ENCODE measurements at places on chromosomes 11 and 22. TPM values are rescaled to one million over a fixed set of nuclear protein-coding genes. Genes with fewer than 3 reads are reported as not detected.

GRCh38 chr11:64089027-64089360, 53.3 kb downstream of the FLRT1 start:
- no peaks in the 10 kb centered on the region for H3K4me1 ChIP-seq
- no peak overlapping the region for H3K4me3 ChIP-seq
- no peaks in the 10 kb centered on the region for H3K27me3 ChIP-seq
- no peak for DNase-seq
- no peaks in the 10 kb centered on the region for H3K36me3 ChIP-seq

GRCh38 chr11:13297917-13298356, 20.3 kb downstream of the BMAL1 start:
- no peak overlapping the region for H3K4me3 ChIP-seq
- no peak overlapping the region for H3K27ac ChIP-seq
- no peaks in the 10 kb centered on the region for H3K27me3 ChIP-seq
- peaks cover 99% of the 10 kb centered on the region for H3K4me1 ChIP-seq

Gene P2RY6
- not detected for polyA plus RNA-seq

Gene PGR
- polyA plus RNA-seq, result not detected
